ENCODE measurements at places on chromosomes 6 and 20.
A peak's percentile ranks its signal among the peaks of the same experiment; 100 is the strongest.

- peaks cover 48% of the 10 kb centered on the region for H3K4me1 ChIP-seq
- peak overlapping the region; percentile 96 for H3K27ac ChIP-seq
- no peaks in the 10 kb centered on the region for H3K27me3 ChIP-seq
- H3K36me3 ChIP-seq, result peaks cover 32% of the 10 kb centered on the region
These were observed 966 bp upstream of the REV3L start for GRCh38 chr6:111483736-111484632.

GRCh38 chr6:7267466-7268091 is 45.4 kb downstream of the SSR1 start:
- H3K36me3 ChIP-seq, result no peaks in the 10 kb centered on the region
- DNase-seq, result no peak
- peaks cover 33% of the 10 kb centered on the region for H3K27me3 ChIP-seq

DNA sequence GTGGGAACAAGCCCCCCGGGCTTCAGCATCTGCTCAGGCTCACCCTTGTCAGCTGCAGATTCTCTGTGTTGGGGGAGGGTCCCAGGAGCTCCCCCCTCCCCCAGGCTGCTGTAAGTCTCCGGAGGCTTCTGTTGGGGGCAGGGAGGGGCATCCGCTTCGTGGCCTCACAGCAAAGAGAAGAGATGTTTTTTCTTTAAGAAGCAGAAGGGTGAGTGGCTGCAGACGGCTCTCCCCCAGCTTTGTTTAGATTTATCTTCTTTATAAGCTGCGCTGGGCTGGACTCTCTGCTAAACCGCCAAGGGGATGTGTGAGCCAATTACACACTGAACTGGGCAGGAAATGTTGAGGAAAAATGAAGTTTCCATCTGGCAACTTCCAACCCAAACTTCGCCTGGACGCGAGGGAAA is 48.7 kb upstream of the GATA5 start:
- no peak for DNase-seq
- H3K36me3 ChIP-seq, result no peaks in the 10 kb centered on the region
- no peak overlapping the region for H3K27ac ChIP-seq
- H3K4me1 ChIP-seq, result no peaks in the 10 kb centered on the region
- H3K27me3 ChIP-seq, result peaks cover 21% of the 10 kb centered on the region

- H3K27ac ChIP-seq, result no peak overlapping the region
- H3K36me3 ChIP-seq, result no peaks in the 10 kb centered on the region
- H3K4me3 ChIP-seq, result no peak overlapping the region
- H3K27me3 ChIP-seq, result peaks cover 72% of the 10 kb centered on the region
- H3K4me1 ChIP-seq, result peaks cover 12% of the 10 kb centered on the region
These were observed 158.0 kb upstream of the PMEPA1 start for GRCh38 chr20:57867807-57868206.

- H3K27me3 ChIP-seq, result no peaks in the 10 kb centered on the region
- H3K4me1 ChIP-seq, result no peaks in the 10 kb centered on the region
- DNase-seq, result no peak
- peaks cover 2% of the 10 kb centered on the region for H3K36me3 ChIP-seq
- no peak overlapping the region for H3K27ac ChIP-seq
These were observed 861.2 kb upstream of the EYS start for GRCh38 chr6:66568271-66568670.

- no peaks in the 10 kb centered on the region for H3K27me3 ChIP-seq
- no peaks in the 10 kb centered on the region for H3K36me3 ChIP-seq
- no peak overlapping the region for H3K27ac ChIP-seq
- H3K4me1 ChIP-seq, result no peaks in the 10 kb centered on the region
- DNase-seq, result no peak
These were observed 11.0 kb upstream of the FILIP1 start for GRCh38 chr6:75504465-75505222.

GRCh38 chr20:44215125-44215524 is 4.6 kb upstream of the OSER1 start:
- H3K27me3 ChIP-seq, result no peaks in the 10 kb centered on the region
- H3K4me3 ChIP-seq, result no peak overlapping the region
- peaks cover 23% of the 10 kb centered on the region for H3K36me3 ChIP-seq
- peak overlapping the region; percentile 61 for H3K27ac ChIP-seq
- peaks cover 43% of the 10 kb centered on the region for H3K4me1 ChIP-seq

DNA sequence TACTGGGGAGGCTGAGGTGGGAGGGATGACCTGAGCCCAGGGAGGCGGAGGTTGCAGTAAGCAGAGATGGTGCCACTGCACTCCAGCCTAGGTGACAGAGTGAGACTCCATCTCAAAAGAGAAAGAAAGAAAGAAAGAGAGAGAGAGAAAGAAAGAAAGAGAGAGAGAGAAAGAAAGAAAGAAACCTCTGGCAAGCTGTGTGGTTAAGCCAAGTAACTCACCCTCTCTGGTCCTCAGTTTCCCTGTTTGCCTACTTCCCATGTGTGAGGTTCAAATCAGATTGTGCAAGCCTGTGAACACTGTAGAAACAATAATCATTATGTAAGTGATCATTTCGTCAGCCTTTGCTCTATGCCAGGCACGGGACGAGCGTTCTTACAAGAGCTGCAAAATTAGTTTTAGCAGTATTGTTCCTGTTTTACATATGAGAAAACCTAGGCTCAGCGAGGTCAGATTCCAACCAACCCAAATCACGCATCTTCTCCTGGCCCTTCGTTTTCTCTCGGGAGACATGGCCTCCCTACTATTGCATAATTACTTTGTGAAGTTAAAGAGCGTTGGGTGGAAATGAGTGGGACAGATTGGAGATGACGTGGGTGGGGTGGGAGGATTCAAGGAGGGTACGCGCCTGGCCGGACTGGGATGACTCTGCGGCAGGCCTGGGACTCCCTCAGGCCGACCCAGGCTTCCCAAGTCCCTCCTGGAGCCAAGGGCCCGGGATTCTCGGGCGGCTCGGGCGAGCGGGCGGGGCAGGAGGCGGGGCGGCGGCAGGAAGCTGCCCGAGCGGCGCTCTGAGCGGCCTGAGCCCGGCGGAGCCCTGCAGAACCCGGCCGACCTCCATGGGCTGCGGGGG is at the start of gene SNX21:
Gene SNX21 (plus strand): TSS at position 770 of the 853 bp plus-strand sequence. CDS start 121 bp downstream, outside the sequence.
- H3K4me3 ChIP-seq, result peak within 1 kb of the TSS; percentile 75
- peak within 1 kb of the TSS; percentile 87 for H3K27ac ChIP-seq
- H3K4me1 ChIP-seq, result peaks cover 11% of the 10 kb centered on the region

DNA sequence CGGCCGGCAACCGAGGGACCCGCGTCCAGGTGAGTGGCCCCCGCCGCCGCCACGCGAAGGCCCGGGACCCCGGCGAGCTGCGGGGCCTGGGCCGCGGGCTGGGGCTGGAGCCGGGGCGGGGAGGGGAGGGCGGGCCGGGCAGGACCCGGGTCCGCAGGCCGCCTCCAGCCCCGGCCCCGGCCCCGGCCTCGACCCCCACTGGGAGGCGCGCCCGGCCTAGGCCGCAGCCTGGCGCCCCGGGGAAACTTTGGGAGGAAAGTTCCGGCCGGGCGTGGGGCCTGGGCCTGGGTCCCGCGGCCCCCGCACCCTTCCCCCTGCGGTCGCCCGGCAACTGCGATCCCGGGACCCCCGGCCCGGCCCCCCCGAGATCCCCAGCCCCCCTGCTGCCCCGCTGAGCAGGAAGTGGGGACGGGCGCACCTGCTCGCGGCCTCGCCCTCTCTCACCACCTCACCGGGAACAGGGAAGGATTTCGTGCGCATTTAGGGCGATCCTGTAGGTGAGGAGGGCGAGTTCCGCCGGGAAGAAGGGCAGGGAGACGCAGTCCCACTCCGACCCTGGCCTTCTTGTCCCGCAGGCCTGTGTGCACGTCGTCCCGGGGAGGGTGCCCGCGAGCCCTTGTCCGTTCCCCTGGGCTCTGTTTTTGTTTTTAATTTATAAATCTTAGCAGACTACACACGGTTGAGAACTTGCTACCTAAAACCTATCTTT is 402 bp downstream of the OSBPL2 start:
- H3K4me3 ChIP-seq, result peak overlapping the region; percentile 78
- peaks cover 16% of the 10 kb centered on the region for H3K36me3 ChIP-seq
- H3K4me1 ChIP-seq, result peaks cover 36% of the 10 kb centered on the region
- H3K27me3 ChIP-seq, result peaks cover 8% of the 10 kb centered on the region
- DNase-seq, result no peak

- peaks cover 32% of the 10 kb centered on the region for H3K27me3 ChIP-seq
- no peak overlapping the region for H3K27ac ChIP-seq
- DNase-seq, result no peak
These were observed 60.9 kb downstream of the RAMACL start for GRCh38 chr6:166525567-166525966.

- no peaks in the 10 kb centered on the region for H3K36me3 ChIP-seq
- no peak overlapping the region for H3K4me3 ChIP-seq
- H3K27ac ChIP-seq, result no peak overlapping the region
- no peaks in the 10 kb centered on the region for H3K27me3 ChIP-seq
These were observed 764.2 kb downstream of the TENT5A start for GRCh38 chr6:80988286-80988685.

- H3K4me3 ChIP-seq, result no peak overlapping the region
- H3K27me3 ChIP-seq, result peaks cover 6% of the 10 kb centered on the region
- H3K27ac ChIP-seq, result no peak overlapping the region
- H3K36me3 ChIP-seq, result no peaks in the 10 kb centered on the region
- no peaks in the 10 kb centered on the region for H3K4me1 ChIP-seq
These were observed 189.1 kb downstream of the EPM2A start for GRCh38 chr6:145546265-145546664.

- H3K4me3 ChIP-seq, result no peak overlapping the region
- H3K27ac ChIP-seq, result peak overlapping the region; percentile 72
- H3K4me1 ChIP-seq, result peaks cover 28% of the 10 kb centered on the region
- H3K27me3 ChIP-seq, result no peaks in the 10 kb centered on the region
- peaks cover 78% of the 10 kb centered on the region for H3K36me3 ChIP-seq
These were observed 166.0 kb downstream of the PREX1 start for GRCh38 chr20:48661575-48662455.

- no peak overlapping the region for H3K4me3 ChIP-seq
- H3K27ac ChIP-seq, result no peak overlapping the region
- no peaks in the 10 kb centered on the region for H3K4me1 ChIP-seq
These were observed 141.6 kb upstream of the TSHZ2 start for GRCh38 chr20:52830598-52830997.

- H3K4me1 ChIP-seq, result no peaks in the 10 kb centered on the region
- H3K36me3 ChIP-seq, result no peaks in the 10 kb centered on the region
- H3K4me3 ChIP-seq, result no peak overlapping the region
- H3K27ac ChIP-seq, result no peak overlapping the region
These were observed 46.0 kb downstream of the EYA2 start for GRCh38 chr20:46940616-46941015.

- no peaks in the 10 kb centered on the region for H3K36me3 ChIP-seq
- H3K4me3 ChIP-seq, result no peak overlapping the region
- no peaks in the 10 kb centered on the region for H3K27me3 ChIP-seq
- no peak for DNase-seq
- no peak overlapping the region for H3K27ac ChIP-seq
These were observed 119.9 kb downstream of the UST start for GRCh38 chr6:148866657-148867268.

GRCh38 chr20:23434521-23435313 is 4.8 kb upstream of the CSTL1 start:
- no peak for DNase-seq
- H3K27ac ChIP-seq, result no peak overlapping the region
- no peaks in the 10 kb centered on the region for H3K36me3 ChIP-seq
- H3K4me1 ChIP-seq, result no peaks in the 10 kb centered on the region
- H3K4me3 ChIP-seq, result no peak overlapping the region

GRCh38 chr6:152233547-152234320 is 403.4 kb downstream of the SYNE1 start:
- H3K4me3 ChIP-seq, result no peak overlapping the region
- H3K27me3 ChIP-seq, result no peaks in the 10 kb centered on the region
- H3K36me3 ChIP-seq, result peaks cover 83% of the 10 kb centered on the region
- DNase-seq, result no peak
- no peaks in the 10 kb centered on the region for H3K4me1 ChIP-seq

Measured in effector memory CD8-positive, alpha-beta T cell (primary cell).